Stimulated activated CD4-positive, alpha-beta T cell treated with anti-CD3 and anti-CD28 coated beads, Interleukin-1b, Interleukin-23, amount 100 ng/mL, for 1 hour (primary cell): ENCODE measurements at places on chromosomes 5 and 9.

DNA sequence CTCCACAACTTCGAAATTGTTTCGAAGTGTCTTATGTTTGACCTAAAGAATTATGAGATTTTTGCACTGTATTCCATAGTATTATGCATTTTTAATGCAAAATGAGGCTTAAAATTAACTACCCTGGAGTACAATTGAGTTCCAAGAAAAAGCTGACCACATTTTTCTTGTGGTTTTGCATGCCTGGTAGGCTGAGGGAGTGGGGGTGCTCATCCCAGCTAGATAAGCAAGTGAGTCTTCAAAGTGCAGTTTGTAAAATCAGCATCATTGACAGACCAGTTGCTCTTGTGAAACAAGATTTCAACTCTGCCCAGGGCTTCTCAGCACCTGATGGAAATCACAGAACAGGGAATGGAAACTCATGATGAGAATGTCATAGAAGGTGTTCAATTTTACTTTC is 17.0 kb upstream of the NDUFS4 start:
- DNase-seq: no peak

DNA sequence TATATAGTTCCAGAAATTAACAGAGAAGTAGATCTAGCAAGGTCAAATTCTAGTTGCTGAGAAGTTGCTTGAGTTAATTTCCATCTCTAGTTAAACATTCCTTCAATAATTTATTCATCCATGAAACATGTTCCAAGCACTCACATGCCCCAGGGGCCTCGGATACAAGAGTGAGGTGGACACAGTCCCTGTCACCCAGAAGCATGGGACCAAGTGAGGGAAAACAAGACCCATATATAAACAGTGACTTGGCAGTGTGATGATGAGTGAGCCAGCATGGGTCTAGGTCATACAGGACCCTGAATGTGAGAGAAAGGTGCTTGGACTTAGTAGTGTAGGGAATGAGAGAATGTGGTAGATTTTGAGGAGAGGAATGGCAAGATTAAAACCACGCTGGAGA is 216.9 kb downstream of the TTLL11 start:
- DNase-seq: no peak

DNA sequence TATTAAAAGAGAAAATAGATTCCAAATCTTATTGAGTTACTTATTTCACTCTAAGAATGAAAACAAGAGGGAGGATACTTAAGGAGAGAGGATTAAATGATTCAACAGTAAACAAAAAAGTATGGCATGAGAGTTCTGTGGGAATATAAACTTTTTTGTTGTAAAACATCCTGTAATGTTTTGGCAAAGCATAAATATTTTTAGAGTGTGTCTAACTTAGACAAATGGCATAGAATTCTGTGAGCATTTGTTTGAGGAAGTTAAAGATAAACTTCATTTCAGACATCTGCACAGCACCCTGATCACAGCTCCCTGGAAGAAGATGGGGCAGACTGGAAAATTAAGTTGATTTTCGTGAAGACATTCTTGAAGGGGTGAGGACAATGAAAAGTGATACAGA is 246.8 kb upstream of the HAPLN1 start:
- no peak for DNase-seq

GRCh38 chr9:25427898-25428297 is 250.3 kb downstream of the TUSC1 start:
- DNase-seq: no peak

DNA sequence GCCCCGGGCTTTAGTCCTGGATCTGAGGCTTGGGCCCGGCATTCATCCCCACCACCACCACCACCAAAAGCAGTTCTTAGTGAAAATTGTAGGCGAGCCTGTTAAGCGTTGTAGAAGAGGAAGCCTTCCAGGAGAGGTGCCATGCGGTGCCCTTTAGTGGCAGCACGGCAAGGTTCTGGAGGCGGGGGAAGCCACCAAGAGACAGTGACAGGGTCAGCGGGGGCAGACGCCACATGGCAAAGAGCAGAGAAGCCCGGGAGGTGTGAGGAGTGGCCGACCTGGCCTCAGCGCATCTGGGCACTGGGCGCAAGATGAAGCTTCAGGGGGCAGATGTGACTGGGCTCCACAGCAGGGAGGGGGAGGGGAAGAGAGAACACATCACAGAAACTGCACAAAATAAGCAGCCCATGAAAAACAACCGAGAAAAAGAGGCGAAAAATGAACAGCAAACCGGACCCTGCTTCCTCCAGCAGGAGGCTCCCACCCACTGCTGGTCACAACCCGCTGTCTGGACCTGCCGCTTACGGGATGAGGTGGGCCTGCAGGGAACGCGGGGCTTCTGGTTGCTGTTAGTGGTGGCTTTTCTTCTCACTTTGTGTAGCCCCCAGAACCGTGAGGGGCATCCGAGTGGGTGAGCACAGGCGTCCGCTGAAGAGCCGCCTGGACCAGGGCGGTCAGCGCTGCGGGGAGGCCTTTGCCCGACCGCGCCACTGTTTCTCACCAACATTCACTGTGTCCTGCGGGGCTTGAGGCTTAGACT is 4.3 kb downstream of the LRRC14B start:
- DNase-seq: no peak

DNA sequence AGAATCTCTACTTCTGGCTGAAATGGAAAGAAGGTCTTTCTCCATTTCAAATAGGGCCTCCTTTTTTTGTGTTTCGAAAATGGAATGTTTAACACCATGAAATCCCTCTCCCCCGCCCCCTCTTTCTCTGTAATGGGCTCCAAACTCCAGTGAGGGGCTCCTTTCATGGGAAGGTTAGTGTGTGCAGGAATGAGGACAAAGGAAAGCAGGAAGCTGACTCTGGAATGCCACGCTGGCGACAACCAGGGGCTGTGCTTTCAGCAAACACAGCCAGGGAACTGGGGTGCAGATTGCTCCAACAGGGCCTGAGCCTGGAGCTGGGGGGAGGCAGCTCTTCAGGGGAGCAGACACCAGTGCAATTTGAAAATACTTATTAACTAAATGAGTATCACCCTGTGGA is 82.8 kb downstream of the CRB2 start:
- no peak for DNase-seq

DNA sequence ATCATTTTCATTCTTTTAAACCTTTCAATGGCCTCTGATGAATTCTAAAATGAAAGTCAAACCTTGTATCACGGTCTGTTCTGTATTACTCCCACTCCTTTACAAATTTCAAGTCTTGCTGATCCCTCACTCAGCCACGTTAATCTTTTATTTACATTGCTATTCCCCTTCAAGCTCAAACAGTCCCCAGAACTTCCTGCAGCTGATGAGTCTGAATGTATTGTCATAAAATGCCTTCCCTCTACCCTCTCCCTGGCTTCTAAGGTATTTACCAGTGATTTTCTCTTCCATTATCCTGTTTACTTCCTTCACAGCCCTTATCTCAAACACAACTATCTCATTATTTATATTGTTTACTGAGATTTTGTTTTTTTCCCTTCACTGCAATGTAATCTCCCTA is 562.3 kb upstream of the C9orf72 start:
- no peak for DNase-seq

DNA sequence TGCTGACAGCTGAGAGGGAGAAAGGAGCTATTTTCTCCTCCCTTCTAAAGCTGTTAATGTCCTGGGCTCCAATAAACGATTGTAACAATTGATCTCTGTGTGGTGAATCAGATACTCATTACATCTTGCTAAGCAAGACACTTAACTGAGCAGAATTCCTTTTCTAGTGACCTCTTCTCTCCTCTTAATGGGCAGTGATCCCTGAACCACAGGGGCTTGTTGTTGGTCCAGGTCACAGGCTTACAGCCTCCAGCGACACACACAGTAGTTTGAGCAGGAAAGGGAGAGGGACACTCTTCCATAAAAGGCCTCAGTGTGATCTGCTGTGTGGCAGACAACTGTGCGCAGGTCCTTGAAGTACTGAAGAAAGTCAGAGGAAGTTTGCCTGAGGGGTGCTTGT is 58.5 kb upstream of the MYO10 start:
- DNase-seq: no peak

DNA sequence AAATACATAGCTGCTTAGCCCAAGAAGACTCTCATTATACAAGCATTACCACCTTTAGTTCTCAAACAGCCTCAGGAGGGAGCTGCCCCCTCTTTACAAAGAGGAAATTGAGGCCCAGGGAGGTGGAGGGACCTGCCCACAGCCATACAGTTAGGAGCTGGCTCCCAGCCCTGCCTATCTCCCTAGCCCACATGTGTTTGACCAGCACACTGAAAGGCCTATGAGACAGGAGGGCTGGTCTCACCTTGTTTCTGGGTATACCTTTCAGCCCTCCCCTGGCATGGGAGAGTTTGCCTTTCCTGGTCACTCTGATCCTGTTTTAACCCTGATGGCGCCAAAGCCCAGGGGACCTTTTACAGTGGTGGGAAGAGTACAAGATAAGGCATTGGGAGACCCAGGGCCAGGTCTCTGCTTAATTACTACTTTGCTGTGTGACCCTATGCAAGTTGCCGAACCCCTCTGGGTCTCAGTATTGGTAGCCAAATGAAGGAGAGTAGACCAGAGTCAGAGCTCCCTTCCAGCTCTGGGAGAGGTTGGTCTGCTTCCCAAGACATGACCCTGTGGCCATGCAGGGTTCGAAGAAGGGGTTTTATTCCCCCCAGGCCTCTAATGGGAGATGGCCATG is 60.9 kb upstream of the RPL26L1 start:
- no peak for DNase-seq

DNA sequence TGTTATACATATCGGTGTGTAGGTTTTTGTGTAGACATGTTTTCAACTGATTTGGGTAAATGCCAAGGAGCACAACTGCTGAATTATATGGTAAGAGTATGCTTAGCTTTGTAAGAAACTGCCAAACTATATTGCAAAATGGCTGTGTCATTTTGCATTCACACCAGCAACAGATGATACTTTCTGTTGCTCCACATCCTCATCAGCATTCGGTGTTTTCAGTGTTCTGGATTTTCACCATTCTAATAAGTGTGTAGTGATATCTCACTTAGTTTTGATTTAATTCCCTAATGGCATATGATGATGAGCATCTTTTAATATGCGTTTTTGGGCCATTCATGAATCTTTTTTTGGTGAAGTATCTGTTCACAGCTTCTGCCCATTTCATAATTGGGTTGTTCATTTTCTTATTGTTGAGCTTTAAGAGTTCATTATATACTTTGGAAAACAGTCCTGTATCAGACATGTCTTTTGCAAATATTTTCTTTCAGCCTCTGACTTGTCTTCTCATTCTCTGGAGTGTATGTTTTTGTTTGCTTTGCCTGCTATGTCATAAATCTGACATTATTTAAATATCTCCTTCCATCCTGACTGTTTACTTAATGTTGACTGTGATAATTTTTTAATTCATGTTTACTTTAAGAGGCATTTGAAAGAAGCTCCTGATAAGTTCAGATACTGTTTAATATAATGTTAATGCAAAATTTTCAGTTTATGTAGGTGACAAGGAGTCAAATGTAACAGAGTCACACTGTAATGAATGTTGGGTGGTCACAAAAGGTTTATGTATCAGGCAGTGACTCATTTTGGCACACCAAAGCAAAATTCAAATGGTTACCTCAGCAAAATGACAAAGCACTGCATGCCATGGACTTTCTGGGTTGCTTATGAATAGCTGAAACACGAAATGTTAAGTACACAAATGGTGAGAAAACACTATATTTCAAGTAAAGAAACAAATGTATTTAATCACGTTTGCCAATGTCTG is 181.1 kb upstream of the DAB2 start:
- DNase-seq: no peak

DNA sequence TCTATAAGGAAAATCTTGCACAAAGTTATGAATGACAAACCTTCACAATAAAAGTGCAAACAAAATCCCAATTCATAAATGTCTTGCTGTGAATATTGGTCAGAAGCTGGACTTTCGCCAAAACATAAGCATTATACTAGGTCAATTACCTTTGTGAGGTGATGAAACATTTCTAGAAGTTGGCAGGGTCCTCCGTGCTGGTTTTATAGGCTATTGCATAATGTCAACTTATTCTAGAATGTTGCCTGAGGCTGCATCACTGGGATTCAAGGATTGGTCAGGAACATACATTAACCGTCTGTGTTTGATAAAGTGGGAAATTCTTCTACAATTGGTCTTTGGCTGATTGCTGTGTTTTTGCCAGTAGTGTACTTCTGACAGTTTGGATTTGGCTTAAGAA is 49.8 kb upstream of the PALM2AKAP2 start:
- no peak for DNase-seq

- no peak for DNase-seq
Measured at GRCh38 chr5:1431021-1431811, 14.0 kb downstream of the SLC6A3 start.

DNA sequence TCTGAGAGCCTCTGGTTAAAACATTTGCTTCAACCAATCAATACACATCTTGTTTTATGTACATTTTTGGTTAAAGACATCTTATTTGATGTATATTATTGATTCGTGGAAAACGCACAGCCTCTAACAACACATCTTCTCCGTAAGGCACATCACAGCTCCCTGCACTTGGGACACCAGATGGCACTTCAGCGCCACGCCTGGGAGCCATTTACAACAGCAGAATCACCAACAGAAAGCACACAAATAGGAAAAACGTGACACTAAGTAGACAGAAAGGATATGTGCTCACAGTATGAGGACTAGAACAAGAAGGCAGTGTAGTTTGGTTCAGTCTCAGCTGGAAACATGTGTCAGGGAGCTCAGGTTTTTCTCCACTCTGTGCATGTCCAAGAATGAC is 199.7 kb downstream of the ROR2 start:
- no peak for DNase-seq

DNA sequence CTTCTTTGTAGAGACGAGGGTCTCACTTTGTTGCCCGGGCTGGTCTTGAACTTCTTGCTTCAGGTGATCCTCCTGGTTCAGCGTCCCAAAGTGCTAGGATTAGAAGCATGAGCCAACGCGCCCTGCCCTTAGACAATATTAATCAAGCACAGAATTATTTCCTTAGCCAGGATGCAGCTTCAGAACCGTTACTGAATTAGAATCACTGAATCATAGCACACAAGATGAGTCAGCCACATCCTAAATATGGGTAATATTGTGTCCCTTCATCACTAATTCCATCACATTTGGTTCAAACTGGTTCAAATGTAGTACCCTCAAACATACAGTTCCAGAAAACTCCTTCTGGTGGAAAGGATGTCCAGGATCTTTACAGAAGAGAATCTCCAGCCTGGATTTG is 82.7 kb downstream of the BNC2 start:
- no peak for DNase-seq

GRCh38 chr5:96459313-96460121 is 26.5 kb upstream of the PCSK1 start:
- no peak for DNase-seq

DNA sequence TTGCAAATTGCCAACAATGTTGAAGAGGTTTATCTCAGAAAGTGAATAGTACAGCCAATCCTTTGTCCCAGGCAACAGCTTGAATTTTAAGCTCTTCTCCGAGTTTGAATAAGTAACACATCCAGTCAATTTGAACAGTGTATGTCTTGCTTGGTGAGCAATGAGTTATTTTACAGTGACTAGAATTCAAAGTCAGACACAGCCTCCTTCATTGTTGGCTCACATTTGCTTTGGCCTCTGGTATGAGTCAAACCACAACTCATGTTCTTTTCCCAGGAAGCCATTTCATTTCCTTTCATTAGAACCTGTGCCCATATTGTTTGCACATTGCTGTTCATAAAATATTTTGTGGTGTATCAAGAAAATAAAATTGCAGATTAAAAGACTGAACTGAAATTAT is 622.0 kb upstream of the DAB2 start:
- no peak for DNase-seq

- no peak for DNase-seq
Measured at GRCh38 chr9:97895695-97896332, 26.5 kb downstream of the TRMO start.

- DNase-seq: no peak
Measured at GRCh38 chr5:147750065-147750464, 32.5 kb downstream of the JAKMIP2 start.
